ENCODE measurements at places on chromosomes 7 and 10. TPM values are rescaled to one million over a fixed set of nuclear protein-coding genes. Genes with fewer than 3 reads are reported as not detected.

The PHYHIPL gene
- total RNA-seq: not detected

The TMEM229A gene
- total RNA-seq: not detected

The DNAH11 gene
- not detected for total RNA-seq

The CPN1 gene
- not detected for total RNA-seq

The LSM8 gene
- 19.7 TPM for total RNA-seq

The GCK gene
- total RNA-seq: 0.36 TPM

The C7orf33 gene
- total RNA-seq: not detected

The GPR15LG gene
- not detected for total RNA-seq

The VIPR2 gene
- not detected for total RNA-seq

The DEPP1 gene
- total RNA-seq: 35.7 TPM

The DNAJC12 gene
- total RNA-seq: 1.1 TPM

The FZD1 gene
- total RNA-seq: 43.6 TPM

The HOXA7 gene
- total RNA-seq: not detected

The CUBN gene
- total RNA-seq: 11.5 TPM

The FAM25G gene
- total RNA-seq: not detected

The HYAL4 gene
- not detected for total RNA-seq

The LIPN gene
- not detected for total RNA-seq

The CTNNA3 gene
- under 0.01 TPM for total RNA-seq

The OGA gene
- total RNA-seq: 83.8 TPM

The ELMO1 gene
- 0.16 TPM for total RNA-seq

The KAT6B gene
- 46.6 TPM for total RNA-seq

The SDK1 gene
- 0.24 TPM for total RNA-seq

The CLDN3 gene
- total RNA-seq: not detected

The MKX gene
- 23.7 TPM for total RNA-seq

The GARIN1A gene
- total RNA-seq: 2.4 TPM

The ADIRF gene
- total RNA-seq: 24.4 TPM

The GRID2IP gene
- total RNA-seq: not detected

The GLCCI1 gene
- total RNA-seq: 4.9 TPM

The TMEM176A gene
- total RNA-seq: 0.12 TPM

The CDHR3 gene
- 45.3 TPM for total RNA-seq

The NKX1-2 gene
- total RNA-seq: not detected

The KMT2E gene
- total RNA-seq: 103 TPM

The TSPAN13 gene
- 1.1 TPM for total RNA-seq

The TMEM270 gene
- total RNA-seq: not detected

The ASIC3 gene
- total RNA-seq: 0.12 TPM

The GRM3 gene
- not detected for total RNA-seq

The TSPAN12 gene
- 1.1 TPM for total RNA-seq

The AKR1C1 gene
- total RNA-seq: 75.3 TPM

The ARF5 gene
- total RNA-seq: 124 TPM

The CAV2 gene
- total RNA-seq: 113 TPM

The PILRA gene
- total RNA-seq: 0.36 TPM

The SPDYE16 gene
- not detected for total RNA-seq

The NEUROD6 gene
- total RNA-seq: not detected

The AGR2 gene
- total RNA-seq: not detected

The AKR1B15 gene
- not detected for total RNA-seq

The HUS1 gene
- 22.1 TPM for total RNA-seq

The C10orf67 gene
- total RNA-seq: 0.16 TPM

The UNC5B gene
- 36.1 TPM for total RNA-seq

Measured in hair follicle dermal papilla cell (primary cell).